ENCODE measurements at places on chromosomes 3 and 15.

- DNase-seq: no peak
Observed at GRCh38 chr15:40069178-40070165, 30.5 kb upstream of the SRP14 start.

- no peak for DNase-seq
Observed at GRCh38 chr15:47857776-47858167, 140.5 kb downstream of the SEMA6D start.

DNA sequence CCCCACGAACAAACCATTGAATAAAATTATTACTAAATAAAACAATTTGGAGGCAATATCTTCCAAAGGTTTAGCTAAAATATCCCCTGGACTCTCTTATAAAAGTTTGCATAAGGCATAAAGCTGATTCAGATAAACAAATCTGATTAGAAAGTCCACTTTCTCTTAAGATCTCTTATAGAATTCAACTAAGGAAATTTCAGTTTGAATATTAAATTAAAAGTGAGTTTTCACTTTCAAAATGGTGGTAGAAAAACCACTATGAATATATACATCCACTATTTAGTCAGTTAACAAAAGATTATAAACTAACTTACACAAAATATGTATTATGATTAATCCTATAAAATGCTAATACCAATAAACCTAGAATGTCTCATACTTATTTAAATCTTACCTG is 424.9 kb downstream of the MECOM start:
- no peak for DNase-seq

DNA sequence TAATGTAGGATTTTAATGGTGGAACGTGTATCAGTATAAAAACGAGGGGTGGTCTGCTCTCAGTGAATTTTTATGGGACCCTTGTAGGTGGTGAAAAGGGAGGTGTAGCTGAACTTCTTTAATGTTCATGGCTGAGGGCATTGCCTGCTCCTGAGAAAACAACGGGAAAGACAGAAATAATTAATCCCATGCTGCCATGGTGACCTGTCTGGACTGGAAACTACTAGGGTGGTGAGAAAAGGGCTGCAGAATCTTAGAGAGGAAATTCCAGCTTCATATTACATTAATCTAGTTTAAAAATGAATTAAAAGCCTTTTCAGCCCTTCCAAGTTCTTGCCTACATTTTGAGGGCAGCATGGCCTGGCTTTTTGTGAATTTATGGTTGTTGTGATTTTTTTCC is 47.6 kb downstream of the ZBTB38 start:
- DNase-seq: no peak

DNA sequence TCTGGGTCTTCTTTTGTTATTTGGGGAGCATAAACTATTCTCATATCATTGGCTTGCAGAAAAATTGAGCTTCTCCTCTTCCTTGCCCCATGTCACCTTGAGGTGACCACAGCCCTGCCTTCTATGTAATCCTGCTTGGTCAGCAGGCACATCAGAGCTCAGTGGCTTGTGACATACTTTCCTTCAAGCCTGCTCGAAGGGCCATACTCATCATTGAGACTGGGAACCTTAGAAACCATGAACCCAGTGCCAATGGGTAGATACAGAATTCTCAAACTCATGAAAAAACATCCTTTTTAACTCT is 3.7 kb upstream of the CCR2 start:
- DNase-seq: no peak

GRCh38 chr3:9091486-9092235 is 128.4 kb upstream of the RAD18 start:
- DNase-seq: no peak

GRCh38 chr15:35562641-35563040 is 16.7 kb upstream of the DPH6 start:
- DNase-seq: no peak

DNA sequence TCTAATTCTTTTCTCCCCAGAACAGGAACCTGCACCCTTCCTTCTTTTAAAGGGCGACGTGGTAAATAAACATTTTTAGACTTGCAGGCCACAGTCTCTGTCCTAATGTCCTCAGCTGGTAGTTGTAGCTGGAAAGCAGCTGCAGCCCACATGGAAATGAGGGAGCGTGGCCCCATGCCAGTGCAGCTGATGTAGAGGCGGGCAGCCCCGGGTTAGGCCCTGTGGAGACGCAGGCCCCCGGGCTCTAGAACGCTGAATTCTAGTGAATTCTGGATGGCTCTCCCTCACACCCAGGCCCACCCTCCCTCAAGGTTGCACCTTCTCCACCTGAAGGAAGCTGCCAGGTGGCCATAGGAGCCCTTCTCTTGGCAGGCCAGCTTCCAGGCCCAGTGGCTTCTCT is 52.3 kb downstream of the PGPEP1L start:
- DNase-seq: no peak

DNA sequence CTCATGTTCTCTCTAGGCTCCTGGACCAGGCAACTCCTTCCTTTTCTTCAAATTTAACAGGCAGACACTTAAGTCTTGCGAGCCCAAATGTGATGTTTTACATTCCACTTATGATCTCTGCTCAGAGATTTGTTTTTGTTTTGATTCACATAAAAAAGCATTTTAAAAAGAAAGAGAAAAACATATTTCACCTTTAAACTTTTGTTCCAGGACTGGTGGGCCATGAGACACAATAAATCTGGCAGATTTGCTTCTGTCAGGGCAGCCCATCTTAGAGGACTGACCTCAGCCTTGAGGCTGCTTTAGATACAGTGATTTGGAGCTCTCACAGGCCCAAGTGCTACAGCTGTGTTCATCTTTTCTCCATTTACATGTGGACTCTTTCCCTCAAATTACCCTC is 52.0 kb downstream of the CMSS1 start:
- no peak for DNase-seq

DNA sequence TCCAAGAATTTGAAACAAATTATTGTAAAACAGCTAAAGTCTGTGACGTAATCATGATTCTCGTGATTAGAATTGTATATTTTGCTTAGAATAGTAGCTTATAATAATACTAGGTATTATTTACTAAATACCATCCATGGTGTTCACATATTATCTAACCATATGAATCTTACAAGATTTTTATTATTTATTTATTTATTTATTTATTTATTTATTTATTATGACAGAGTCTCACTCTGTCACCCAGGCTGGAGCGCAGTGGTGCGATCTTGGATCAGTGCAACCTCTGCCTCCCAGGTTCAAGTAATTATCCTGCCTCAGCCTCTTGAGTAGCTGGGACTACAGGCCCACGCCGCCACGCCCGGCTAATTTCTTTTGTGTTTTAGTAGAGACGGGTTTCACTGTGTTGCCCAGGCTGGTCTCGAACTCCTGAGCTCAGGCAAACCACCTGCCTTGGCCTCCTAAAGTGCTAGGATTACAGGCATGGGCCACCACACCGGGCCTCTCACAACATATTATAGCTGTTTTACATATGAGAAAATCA is 173.5 kb downstream of the EPHA3 start:
- no peak for DNase-seq

GRCh38 chr3:153144779-153145178 is 17.2 kb upstream of the RAP2B start:
- no peak for DNase-seq
